Activated CD4-positive, alpha-beta memory T cell treated with anti-CD3 and anti-CD28 coated beads for 36 hours (primary cell): ENCODE measurements at places on chromosomes 7 and 10.

- peak; percentile 53 for DNase-seq
Measured at GRCh38 chr10:70348228-70348850, 34.1 kb downstream of the LRRC20 start.

- peak; percentile 76 for DNase-seq
Measured at GRCh38 chr7:5143935-5144903, 45.8 kb upstream of the WIPI2 start.

GRCh38 chr10:98429320-98430072 lies 14.5 kb upstream of the PYROXD2 start:
- no peak for DNase-seq

DNA sequence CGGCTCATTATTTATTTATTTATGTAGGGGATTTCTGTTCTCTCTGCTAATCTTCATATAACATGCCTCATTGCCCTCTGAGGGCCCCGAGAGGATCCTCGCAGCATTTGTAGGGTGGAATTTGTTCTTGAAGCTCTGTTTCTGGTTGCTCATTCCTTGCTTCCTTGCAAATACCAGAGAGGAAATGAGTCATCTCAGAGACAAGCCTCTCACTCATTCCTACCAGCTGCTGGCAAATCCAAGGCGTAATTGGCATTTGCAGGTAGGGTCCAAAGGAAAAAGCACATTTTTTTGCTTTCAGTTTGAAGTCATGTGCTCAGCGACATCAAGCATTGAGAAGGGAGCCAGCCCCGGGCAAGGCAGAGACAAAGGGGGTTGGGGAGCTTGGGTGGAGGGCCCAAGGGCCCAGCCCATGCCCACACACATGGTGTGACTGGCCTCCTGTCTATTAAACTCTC lies 501.6 kb downstream of the GALNT17 start:
- no peak for DNase-seq

GRCh38 chr7:40757109-40757508 lies 622.3 kb downstream of the SUGCT start:
- no peak for DNase-seq

DNA sequence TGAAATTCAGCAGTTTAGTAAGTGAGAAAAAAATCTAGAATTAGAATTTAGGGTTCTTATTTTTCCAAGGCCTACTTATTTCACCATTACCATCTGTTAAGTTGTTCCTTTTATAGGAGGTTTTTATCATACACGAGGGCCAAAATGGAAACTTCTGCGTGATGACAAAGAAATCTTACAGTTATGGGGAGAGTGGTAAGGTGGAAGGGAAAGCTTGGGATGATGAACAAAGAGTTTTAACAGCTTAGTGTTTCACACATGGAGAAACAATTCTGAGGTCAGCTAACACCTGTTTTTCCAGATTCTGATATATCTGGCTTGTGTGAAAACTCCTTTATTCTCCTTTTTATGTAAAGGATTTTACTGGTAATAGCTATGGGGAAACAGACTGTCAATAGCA lies 49.8 kb upstream of the SEMA3C start:
- DNase-seq, result no peak

DNA sequence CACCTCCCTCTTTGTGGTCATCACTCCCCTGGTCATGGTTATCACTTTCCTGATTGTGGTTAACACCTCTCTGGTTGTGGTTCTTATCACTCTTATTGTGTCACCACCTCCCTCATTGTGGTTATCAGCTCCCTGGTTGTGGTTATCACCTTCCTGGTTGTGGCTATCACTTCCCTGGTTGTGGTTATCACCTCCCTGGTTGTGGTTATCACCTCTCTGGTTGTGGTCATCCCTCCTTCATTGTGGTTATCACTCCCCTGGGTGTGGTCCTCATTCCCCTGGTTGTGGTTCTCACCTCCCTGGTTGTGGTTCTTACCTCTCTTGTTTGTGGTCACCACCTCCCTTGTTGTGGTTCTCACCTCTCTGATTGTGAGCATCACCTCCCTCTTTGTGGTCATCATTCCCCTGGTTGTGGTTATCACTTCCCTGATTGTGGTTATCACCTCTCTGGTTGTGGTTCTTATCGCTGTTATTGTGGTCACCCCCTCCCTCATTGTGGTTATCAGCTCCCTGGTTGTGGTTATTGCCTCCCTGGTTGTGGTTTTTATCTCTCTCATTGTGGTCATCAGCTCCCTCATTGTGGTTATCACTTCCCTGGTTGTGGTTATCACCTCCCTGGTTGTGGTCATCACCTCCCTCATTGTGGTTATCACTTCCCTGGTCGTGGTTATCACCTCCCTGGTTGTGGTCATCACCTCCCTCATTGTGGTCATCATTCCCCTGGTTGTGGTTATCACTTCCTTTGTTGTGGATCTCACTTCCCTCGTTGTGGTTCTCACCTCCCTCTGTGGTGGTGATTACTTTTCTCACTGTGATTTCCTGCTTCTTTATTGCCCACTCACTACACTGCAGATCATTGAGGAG lies 106.7 kb downstream of the GPR26 start:
- DNase-seq, result peak; percentile 24

GRCh38 chr7:70456719-70457118 lies 675.2 kb upstream of the GALNT17 start:
- no peak for DNase-seq

- no peak for DNase-seq
Measured at GRCh38 chr10:85256481-85256880, 928.1 kb downstream of the CCSER2 start.

DNA sequence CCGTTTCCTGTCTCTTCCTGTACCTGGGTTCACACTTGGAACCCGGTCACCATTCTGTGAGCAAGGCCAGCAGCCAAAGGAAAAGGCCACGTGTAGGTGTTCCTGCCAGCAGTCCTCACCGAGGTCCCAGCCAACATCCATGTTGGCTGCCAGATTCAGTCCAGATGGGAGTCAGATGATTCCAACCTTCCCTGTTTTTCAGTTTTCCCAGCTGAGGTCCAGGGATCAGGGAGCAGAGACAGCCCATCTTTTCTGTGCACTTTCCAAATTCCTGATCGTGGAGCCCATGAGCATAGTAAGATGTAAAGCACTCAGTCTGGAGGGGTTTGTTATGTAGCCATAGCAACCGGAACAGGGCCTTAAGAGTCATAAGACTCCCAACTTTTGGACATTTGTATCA lies 3.9 kb upstream of the PVRIG start:
- no peak for DNase-seq

DNA sequence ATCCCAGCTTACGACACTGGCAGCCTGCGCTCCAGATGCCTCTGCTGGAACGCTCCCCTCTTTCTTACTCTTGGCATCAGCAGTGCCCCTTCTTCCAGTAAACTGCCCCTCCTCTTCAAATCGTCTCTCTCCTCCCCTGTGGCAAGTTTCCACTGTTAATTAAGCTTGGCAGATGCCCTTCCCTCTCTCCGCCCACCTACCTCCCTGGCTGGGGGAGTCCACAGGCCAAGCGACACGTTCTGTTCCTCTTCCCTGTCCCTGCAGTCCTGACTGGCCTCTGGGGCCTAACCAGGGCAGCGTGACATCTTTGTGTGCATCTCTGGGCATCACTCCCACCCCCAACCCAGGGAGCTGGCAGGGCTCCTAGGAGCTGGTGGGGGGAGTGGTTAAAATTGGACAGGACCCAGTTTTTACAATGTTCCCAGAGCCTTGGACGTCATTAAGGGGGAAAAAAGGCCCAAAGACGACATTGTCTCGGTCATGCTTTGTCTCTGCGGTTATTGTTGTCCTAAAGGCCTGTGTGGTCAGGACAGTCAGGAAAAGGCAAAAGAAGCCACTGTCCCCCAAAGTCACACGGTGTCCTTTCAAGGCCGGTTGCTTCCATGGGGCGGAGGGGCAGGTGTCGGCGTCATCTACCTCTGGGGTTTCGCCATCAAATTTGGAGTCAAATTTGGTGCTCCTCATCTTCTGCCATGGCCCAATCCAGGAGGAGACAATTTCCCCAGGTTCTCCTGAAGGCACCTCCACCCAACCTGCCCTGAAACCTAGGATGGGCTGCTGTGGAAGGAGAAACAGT lies 54.2 kb downstream of the DLG5 start:
- no peak for DNase-seq

DNA sequence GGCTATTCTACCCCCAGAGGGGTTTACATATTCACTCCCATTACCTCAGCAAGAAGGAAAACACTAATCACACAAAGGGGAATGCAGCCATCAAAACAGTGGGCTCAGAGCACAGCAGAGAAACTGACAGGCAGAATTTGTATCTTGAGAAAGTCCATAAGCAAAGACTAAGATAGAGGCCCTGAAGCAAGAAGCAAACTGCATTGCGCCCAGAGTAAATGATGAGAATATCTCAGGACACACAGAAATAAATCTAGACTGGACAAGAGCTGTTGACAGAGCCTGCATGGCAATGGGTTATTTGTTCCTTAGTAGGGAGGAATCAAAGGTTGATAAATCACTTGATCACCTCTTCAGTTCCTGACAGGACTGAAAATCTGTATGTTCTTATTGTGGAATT lies 440.7 kb upstream of the CELF2 start:
- DNase-seq, result no peak

DNA sequence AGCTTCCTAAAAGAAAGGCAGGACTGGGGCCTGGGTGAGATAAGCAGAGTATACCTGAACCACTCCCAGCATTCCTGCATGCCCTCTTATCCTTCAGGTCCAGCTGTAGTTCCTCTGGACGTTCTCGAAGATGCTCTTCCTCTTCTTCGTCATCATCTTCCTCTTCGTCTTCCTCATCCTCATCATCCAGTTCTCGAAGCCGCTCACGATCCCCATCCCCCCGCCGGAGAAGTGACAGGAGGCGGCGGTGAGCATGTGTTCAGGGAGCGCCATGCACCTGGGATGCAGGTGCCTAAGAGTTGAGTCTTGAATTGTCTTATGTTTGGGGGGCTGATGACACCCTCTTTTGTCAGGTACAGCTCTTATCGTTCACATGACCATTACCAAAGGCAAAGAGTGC lies 3.9 kb upstream of the NOLC1 start:
- DNase-seq, result no peak

GRCh38 chr7:158602041-158602440 lies 14.4 kb upstream of the PTPRN2 start:
- DNase-seq, result no peak

GRCh38 chr7:144720710-144721109 lies 115.1 kb downstream of the TPK1 start:
- DNase-seq, result no peak

GRCh38 chr7:159117366-159118196 lies 27.1 kb downstream of the VIPR2 start:
- no peak for DNase-seq

- no peak for DNase-seq
Measured at GRCh38 chr7:122304319-122304975, at the start of gene FEZF1. Gene FEZF1 (minus strand): TSS chr7:122304750. CDS start chr7:122304437, 313 bp downstream.

- no peak for DNase-seq
Measured at GRCh38 chr7:95609277-95609971, 13.1 kb upstream of the PDK4 start.

DNA sequence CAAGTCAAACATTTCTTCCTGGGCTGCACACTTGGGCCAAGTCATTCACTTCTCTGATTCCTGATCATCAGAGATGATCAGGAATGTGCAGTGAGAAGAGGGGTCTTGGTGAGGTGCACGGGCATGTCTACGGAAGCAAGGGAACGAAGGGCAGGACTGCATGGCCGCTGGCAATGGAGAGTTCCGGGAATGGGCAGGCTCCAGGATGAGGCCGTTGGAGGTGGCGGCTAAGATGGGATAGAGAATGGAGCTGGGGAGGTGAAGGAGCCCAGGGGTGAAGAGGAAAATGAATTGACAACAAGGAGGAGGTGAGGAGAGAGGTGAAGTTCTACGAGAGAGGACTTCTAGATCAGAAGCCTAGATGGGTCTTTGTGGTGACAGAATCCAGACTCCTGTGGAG lies 260.0 kb downstream of the GRID1 start:
- no peak for DNase-seq

- no peak for DNase-seq
Measured at GRCh38 chr7:1013581-1013980, 30.6 kb downstream of the CYP2W1 start.

DNA sequence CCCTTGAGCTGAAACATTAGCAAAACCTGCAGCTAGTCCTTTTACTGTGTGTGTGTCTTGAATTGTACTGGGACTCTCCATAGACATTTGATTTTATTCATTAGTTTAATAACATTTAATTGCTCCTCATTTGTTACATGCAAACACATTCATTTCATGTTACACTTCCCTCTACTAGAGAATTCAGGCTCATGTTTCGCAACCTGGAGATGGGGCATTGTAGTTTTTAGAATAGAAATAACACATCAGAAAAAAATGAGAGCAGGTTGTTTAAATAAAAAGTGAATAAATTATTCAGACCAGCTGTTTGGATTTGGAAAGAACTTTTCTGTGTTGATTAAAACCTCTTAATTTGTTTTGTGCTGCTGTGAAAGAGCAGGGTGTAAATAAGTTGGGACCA lies 243.9 kb downstream of the ETV1 start:
- no peak for DNase-seq

- no peak for DNase-seq
Measured at GRCh38 chr7:107372298-107372697, 97.6 kb upstream of the GPR22 start.

DNA sequence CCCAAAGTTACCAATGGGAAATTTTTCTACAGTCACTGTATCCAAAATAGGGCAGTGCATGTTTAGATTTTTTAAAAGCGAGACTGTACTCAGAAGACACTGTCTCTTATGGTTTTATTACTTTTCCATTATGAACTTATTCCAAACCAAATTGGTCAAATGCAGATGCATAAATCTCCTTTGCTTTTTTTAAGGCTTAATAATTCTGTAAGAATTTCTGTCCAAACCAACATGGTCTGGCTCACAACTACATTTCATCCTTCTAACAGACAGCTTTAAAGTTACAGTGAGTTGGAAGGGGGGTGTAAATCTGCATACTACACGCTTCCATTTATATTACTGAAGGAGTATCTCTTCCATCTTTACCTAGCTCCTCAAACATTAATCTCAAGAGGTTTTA lies 199.2 kb downstream of the SLC25A13 start:
- DNase-seq, result no peak

- no peak for DNase-seq
Measured at GRCh38 chr7:118169146-118169545, 14.8 kb upstream of the LSM8 start.

DNA sequence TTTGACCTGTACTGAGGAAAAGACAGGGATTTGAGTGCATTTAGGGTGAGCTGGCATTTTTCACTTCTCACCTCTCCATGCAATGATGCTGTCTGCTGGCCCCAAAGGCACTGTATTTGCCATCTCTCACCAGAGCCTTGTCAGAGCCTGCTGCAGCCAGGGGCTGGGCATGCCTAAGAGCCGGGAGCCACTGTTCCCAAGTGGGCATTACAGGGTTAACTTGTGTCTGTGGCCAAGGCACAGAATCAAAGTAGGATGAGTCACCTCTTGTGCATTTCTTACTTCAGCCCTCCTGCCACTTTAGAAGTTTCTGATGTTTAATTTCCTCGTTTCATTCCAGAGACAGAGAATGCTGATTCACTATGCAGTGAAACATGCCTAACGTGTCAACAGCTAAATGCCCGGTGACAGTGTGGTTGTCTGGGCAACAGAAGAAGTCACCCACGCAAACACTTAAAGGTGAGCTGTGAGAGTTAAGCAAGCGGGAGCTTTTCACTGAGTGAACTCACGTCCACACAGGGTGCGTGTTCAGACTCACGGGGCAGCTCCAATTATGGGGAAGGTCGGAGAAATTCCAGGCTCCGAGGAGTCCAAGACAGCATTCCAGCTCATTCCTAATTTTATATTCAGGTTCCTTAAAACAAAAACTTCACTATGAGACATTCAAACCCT lies 57.1 kb upstream of the IGFBP3 start:
- DNase-seq, result peak; percentile 56

GRCh38 chr7:69657331-69657730 lies 59.1 kb downstream of the AUTS2 start:
- no peak for DNase-seq
